Inflammatory macrophage treated with lipopolysaccharide for 1 hour (primary cell): ENCODE measurements at places on chromosomes 12 and 14.
A peak's percentile ranks its signal among the peaks of the same experiment; 100 is the strongest.

GRCh38 chr14:77882098-77882497 is 82.2 kb downstream of the ADCK1 start:
- DNase-seq: no peak

DNA sequence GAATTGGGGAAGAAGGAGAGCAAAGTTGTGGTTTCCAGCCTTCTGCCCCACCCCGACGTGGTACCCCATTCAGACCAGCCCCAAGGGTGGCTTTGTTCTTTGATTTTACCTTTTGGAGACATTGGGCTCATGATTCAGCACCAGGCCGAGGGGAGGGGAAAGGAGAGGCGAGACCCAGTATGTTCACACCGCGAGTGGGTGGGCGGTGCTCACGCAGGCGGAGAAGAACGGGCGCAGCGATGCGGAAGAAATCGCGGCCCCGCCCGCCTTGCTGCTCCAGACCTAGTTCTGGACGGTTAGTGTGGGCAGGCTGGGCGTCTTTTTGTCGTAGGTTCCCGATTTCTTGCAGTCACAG is 963 bp downstream of the ATL1 start:
- DNase-seq: peak; percentile 95

GRCh38 chr14:32565256-32565655 is 236.2 kb downstream of the AKAP6 start:
- DNase-seq: no peak

DNA sequence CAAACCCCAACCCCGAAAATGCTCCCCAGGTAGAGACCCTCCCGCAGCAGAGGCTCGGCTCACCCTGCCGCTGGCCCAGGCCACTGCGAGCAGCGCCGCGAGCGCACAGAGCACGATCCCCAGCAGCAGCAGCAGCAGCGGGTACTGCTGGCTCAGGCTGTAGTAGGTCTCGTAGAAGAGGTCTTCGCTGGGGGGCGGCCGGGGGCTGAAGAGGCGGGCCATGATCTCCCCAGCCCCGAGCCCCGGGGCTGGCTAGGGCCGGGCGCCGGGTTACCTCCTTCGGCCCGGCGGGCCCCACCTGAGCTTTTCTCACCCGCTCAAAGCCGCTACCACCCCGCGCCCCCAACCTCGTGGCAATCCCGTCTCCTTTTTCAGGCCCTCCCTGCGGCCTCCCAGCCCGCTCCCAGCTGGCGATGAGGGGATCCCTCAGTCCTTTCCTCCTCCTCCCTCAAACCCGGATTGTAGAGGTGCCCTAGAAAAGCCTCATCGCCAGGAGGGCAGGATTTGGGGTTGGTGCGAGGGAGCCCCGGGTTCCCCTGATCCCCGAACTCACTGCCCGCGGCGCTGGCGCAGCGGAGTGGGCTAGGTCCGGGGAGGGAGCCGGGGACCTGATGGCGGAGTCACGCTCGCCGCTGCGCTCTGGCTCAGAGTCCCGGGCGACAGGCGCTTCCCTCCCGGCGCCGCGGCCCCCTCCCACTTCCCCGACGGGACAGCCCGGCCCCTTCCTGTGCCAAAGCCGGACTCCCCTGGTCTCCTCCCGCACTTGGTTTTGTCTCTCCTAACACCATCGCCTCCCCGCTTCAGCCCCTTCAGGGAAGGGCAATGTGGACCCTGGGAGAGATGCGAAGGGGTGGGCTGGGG is at the start of gene ADCY4:
ADCY4 (minus strand) TSS at position 641 of the 861 bp plus-strand sequence; CDS start at position 222, 419 bp downstream.
- no peak for DNase-seq
